ENCODE measurements at places on chromosomes 6 and 20.

- DNase-seq: no peak
Observed at GRCh38 chr6:140758169-140758877, 1374.4 kb upstream of the GJE1 start.

- DNase-seq: peak; percentile 93
Observed at GRCh38 chr20:19074828-19075516, 137.5 kb upstream of the SLC24A3 start.

DNA sequence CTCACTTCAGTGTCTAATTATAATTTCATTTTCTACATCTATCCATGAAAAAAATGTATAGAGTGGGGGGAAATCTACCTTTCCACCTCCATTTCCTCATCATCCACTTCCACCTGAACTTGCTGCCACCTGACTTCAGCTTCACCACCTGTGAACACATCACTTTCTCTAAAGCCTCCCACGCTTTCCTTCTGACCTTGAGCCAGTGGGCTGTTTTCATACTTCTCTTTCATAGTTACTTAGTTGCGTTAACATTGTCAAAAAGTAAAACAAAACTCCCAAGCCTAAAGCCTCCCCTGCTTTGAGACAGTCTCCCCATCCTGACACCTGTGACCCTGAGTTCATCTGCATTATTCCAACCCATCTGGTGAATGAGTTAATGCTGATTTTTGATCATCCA is 47.3 kb downstream of the KLHL31 start:
- DNase-seq: no peak

GRCh38 chr6:136969433-136969832 is 47.3 kb downstream of the SLC35D3 start:
- DNase-seq: no peak

DNA sequence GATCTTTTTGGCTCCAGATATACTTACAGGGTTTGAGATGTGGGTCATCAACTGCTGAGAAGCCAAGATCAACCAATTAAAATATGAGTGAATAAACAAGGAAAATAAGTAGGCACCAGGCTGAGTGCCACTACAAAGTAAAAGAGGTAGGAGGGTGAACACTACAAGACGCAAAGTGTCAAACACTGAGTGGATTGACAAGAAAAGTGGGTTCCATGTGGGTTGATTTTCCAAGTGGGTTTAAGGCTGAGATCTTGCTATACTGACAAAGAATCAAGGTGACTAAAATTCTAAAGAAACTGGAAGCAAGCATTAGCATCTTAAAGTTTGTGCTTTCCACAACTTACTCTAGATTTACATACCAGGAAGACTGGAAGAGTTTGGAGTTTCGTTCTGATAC is 160.4 kb upstream of the SPACA1 start:
- DNase-seq: no peak

GRCh38 chr20:1202762-1203504 is at the start of gene C20orf202:
Gene C20orf202 (plus strand): TSS chr20:1203454. CDS start chr20:1203586, 132 bp downstream.
- no peak for DNase-seq

GRCh38 chr6:133951881-133952814 is 876 bp upstream of the TBPL1 start:
- DNase-seq: peak; percentile 45

DNA sequence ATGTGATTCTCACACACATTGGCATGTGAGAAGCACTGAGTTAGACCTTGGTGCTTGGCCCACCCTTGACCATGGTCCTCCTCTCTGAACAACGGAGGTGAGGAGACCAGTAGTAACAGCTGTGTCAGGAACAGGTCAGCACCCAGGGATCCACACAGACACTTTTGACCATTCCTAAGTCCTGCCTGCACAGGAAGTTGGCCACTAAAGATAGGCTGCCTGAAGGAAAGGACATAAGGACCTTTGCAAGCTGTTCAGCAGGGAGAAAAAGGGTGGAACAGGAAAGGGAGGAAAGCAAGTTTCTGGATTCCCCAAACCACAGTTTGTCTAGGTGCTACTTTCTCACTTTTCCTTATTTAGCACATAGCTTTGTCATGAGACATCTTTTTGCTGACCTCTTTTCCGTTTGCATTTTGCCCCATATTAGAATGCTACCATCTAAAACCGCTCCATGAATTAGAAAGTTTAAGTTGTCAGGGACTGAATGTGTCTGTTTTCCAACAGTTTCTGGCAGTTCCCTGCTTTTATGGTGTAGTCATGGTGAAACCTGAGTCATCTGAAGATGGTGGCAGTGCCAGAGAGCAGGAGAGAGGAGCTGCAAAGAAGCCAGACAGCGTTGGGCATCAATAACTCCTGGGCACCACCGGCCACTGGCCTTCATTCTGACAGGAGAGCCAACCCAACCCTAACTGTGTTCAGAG is 1.1 kb upstream of the CD109 start:
- DNase-seq: no peak

DNA sequence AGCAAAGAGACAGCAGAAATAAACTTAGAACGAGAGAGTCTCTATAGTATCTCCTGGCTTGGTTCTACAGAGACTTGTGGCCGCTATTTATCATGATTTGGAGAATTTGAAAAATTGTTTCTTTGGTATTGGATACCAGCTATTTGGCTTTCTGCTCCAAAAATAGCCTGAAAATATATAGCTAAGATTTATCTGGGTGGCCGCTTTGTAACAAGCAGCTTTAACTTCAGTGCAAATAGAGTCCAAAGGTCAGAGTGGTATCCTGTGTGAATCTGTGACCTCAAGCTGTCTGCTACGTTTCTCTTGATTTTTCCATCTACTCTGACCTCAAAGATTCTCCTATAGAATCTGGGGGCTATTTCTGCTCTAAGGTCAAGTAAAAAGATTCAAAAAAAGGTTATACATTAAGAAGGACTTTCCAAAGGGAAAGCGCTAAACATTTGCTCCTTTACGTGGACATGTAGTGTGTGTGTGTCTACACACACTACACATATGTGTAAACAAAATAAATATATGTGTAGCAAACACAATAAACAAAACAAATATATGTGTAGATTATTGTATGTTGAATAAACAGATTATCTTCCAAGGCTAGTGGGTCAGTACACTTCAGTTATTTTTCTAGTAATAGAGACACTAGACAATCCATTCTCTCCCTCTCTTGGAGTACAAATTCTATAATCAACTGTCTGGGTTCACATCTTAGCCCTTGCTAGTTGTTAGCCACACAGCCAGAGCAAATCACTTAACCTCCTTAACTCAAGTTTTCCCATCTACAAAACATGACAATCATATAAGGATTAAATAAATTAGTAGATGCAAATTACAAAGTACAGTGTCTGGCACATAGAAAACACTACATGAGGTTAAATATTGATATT is 40.8 kb downstream of the CHD6 start:
- DNase-seq: no peak

- no peak for DNase-seq
Observed at GRCh38 chr20:38132910-38133501, 32.1 kb downstream of the TGM2 start.

GRCh38 chr6:38270367-38270766 is 369.4 kb downstream of the BTBD9 start:
- no peak for DNase-seq

DNA sequence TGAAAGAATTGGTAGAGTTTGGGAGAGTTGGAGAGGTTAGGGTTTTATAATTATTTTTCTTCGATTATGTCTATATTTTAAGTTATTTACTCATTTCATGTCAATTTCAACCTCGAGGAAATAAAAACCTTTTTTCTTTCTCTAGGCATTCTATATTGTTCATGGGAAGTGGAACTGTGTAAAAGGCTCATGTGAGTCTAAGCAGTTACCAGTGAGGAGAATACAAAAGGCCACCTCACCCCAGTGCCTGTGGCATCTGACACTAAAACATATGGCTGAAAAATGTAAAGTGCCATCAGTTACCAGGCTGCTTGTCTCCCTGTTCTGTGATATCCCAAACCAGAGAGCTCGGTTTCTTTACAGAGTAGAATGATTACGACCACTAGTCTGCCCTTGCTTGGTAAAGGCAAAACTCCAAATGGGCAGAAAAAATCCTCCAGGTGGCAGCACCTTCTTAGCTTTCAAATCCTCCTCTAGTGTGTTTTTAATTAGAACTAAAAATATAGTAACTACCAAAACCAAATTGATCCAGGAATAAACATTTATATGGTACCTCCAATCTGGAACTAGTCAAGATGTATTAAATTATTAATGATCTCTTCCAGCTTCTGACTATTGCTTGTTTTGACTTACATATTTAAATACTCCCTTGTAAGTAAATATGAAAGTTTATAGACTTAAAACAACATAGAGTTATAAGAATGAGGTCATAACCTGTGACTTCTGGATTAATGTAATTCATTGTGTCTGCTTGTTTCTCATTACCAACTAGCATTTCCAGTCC is 122.6 kb upstream of the MCHR2 start:
- DNase-seq: peak; percentile 78

DNA sequence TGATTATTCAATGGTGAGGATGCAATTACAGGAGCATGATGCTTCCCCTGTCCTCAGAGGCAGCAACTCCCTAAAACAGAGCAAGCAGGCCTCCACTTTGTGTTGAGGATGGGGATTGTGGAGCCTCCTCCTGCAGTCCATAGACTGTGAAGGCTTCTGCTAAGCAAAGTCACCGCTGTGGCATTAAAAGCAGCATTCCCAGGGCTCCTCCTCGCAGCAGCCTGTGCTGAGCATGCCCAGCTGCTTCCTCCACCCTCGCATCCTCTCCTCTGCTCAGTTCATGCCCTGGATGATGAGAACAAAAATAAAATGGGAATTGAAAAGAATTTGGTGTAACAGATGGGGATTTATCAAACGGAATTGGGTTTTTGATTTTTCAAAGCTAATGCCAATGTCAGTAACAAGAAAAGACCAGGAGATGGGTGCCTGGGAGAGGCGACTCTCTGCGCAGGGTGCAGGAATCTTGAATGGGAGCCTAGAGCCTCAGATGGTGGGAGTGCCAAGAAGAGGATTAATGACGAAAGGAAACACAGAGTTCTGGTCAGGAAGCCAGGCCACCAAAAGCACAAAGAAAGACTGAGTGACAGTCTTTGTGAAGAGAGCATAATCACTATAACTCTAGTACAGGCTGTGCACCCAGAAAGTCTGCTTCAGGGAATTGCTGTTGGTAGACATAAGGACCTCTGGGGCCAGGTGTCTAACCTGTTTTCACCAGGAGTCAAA is 347.6 kb downstream of the TPBG start:
- DNase-seq: no peak

GRCh38 chr6:138987080-138987642 is 892 bp downstream of the REPS1 start:
- no peak for DNase-seq

DNA sequence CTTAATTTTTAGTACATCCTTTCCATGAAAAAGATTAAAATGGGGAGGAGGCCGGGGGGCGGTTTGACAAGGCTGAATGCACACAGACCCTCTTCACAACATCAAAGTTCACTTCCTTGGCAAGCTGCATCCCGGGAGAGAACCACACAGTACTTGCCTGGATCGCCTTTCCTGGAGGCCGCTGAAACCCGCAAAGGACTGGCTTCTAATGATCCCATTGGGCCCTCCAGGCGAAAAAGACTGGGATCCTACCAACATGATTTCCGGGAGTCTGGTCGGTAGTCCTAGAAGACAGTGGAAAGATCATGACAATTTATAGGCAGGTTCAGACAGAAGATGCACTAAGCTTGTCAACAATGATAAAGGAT is 60.2 kb downstream of the RIPOR2 start:
- DNase-seq: no peak

DNA sequence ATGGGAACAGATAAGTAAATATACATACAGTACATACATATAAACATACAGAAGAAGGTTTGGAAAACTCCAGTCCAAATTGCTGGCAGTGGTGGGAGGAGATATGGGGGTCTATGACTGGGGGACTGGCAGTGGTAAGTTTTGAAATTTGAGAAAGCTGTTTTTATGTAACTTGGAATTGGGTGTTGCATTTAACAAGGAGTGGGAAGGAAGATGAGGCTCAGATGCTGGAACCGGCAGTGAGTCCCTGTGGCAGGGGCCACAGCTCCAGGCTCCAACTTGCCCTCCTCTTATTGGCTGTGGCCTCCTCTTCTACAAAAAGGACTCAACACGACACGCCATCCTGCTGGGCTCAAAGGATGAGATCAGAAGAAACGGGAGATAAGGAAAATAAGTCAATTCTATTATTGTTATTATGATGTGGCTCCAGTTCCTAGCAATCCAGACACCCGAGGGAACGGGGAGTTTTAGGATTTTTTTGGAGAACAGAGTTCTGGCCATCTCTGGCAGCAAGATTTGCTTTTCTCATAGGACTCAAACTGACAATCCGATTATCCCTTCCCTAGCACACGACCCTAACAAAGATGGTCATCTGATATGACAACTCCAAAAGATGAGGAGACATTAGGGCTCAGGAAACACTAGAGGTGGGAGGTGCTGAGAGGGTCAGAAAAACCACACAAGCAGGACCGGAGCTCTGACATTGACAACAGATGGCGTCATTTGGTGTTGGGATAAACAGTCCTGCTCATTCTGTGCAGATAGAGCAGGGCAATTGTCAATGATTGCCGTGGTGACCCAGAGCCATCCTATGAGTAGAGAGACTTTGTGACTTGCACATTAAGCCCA is 6.0 kb upstream of the TGM2 start:
- no peak for DNase-seq

DNA sequence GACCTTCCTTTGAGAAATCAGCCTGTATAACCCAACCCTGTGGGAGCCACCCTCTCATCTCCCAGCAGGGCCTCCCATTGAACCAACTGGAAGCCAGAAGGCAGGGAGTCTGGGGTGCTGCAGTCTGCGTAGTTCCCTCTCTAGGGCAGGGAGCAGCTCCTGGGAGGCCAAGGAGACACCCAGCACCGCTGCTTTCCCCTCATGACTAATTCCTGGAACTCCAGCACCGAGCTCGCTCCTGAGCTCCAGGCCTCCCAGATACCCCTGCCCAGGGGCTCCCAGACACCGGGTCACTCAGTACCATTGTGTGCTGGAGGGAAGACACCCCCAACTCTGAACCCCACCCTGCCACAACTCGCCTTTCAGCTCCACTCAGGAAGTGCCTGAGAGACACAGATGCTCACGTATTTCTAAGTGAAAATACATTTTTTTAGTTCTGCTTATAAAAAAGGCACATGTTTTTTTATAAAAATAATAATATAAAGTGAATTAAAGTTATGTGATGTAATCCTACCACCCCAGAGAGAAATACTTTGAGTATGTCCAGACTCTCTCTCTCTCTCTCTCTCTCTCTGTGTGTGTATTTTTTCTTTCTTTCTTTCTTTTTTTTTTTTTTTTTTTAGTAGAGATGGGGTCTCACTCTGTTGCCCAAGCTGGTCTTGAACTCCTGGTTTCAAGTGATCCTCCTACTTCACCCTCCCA is 17.5 kb downstream of the PIM1 start:
- no peak for DNase-seq

DNA sequence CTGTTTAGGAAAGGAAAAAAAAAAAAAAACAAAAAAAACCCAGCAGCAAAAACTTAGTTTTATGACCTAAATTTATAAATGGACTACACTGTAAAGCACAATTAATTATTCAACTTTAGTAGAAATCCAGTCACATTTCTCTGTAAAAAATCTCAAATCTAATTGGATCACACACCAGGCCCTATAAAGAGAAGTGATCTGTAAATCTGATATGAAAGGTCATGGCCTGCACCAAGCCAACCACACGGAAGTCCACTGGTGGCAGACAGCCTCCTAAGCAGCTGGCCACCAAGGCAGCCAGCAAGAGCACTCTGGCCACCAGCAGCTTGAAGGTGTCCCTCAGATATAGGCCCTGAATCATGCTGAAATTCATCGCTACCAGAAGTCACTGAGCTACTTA is 131.6 kb downstream of the HFE start:
- no peak for DNase-seq
